ENCODE measurements at places on chromosomes 6 and 20. TPM values are rescaled to one million over a fixed set of nuclear protein-coding genes. Genes with fewer than 3 reads are reported as not detected.
A peak's percentile ranks its signal among the peaks of the same experiment; 100 is the strongest.

Gene COX4I2
- 6.9 TPM for polyA plus RNA-seq

Gene ID4
- 17.9 TPM for polyA plus RNA-seq

Gene PDYN
- polyA plus RNA-seq, result not detected

Gene ZNF165
- 3.0 TPM for polyA plus RNA-seq

Gene SYCP2L
- 1.0 TPM for polyA plus RNA-seq

DNA sequence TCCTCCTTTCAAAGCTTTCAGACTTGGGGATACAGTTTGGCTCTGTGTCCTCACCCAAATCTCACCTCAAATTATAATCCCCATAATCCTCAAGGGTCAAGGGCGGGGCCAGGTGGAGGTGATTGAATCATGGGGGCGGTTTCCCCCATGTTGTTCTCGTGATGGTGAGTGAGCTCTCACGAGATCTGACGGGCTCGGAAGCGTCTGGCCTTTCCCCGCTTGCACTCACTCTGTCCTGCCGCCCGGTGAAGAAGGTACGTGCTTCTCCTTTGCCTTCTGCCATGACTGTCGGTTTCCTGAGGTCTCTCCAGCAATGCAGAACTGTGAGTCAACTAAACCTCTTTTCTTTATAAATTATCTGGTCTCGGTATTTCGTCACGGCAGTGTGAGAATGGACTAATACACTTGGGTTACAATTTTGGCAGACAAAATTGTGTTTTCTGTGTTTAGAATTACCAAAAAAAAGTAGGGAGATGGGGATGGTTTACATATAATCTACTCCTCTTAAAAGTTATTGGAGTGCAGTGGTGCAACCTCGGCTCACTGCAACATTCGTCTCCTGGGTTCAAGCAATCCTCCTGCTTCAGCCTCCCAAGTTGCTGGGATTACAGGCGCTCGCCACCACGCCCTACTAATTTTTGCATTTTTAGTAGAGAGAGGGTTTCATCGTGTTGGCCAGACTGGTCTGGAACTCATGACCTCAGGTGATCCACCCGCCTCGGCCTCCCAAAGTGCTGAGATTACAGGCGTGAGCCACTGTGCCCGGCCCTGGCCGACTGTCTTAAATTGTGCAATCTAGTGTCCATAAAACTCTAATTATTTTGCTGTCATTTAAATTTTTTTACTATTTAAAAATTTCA, 33.6 kb upstream of the PXDC1 start:
- no peaks in the 10 kb centered on the region for H3K4me1 ChIP-seq
- H3K36me3 ChIP-seq, result no peaks in the 10 kb centered on the region
- H3K27ac ChIP-seq, result no peak overlapping the region
- no peak overlapping the region for H3K4me3 ChIP-seq

DNA sequence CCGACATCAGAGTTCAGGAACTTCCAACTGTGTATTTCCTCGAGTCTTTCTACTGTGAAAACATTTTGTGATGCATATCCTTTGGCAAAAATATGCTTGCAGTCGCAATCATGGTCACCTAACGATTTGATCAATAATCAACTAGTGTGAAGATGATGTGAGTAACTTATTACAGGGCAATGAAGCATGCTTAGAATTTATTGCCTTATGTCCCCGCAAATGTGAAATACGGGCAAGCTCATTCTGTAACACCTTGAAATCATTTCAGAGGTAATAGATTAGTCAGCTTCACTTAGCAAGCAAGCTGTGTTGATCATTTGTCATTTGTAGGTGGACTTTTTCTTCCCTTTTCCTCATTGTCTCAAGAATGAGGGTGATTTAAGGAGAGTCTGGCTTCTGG, 67.9 kb upstream of the DOK5 start:
- no peaks in the 10 kb centered on the region for H3K27me3 ChIP-seq
- DNase-seq, result no peak
- no peak overlapping the region for H3K27ac ChIP-seq
- no peaks in the 10 kb centered on the region for H3K4me1 ChIP-seq
- no peaks in the 10 kb centered on the region for H3K36me3 ChIP-seq

DNA sequence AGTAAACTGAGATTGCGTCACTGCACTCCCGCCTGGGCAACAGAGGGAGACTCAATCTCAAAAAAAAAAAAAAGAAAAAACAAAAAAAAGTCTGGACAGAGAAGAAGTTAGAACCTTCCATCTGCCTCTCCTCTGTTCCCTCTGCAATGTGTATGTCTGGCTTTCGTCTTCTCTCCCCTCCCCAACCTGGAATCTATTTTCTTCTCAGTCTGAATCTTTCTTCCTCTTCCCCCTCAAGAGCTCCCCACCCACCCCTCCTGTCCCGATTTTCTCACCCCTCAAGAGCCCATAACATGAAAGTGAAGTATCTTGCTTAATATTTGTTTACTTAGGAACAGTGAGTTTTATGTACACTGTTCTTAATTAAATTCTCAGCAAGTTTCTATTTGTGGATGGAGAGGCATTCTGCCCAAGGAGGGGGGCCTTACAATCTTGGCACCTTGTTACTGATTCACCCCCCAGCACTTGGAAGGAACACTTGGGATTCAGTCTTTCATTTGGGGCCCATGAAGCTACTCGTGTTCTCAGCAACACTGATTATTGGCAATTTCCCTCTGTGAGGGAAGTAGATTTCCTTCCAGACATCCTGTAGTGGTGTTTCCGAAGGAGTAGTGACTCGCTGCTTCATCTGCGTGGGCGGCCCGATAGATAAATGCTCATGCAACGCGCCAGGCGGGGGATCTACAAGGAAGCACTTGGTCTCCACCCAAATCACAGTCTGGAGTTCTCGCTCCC, 69.3 kb upstream of the SRSF6 start:
- no peaks in the 10 kb centered on the region for H3K36me3 ChIP-seq
- no peak for DNase-seq
- H3K4me3 ChIP-seq, result no peak overlapping the region
- H3K27ac ChIP-seq, result no peak overlapping the region
- no peaks in the 10 kb centered on the region for H3K4me1 ChIP-seq

DNA sequence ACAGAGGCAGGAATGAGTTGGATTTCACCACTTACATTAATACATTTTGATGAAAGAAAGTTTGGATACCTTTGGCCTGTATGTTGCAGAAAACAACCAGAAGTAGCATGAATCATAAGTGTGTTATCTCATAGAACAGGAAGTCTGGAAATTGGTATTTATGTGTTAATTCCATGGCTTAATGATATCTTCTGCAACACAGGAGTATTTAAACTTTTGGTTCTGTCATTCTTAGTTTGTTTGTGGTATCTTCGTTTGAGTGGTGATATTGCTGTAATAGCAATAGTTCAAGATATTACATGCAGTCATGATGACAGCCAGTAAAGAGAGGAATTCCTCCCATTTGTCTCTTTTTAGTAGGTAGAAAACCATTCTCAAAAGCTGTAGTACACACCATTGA, 177.3 kb downstream of the CDKAL1 start:
- H3K4me3 ChIP-seq, result no peak overlapping the region
- H3K27me3 ChIP-seq, result no peaks in the 10 kb centered on the region
- DNase-seq, result no peak
- no peaks in the 10 kb centered on the region for H3K36me3 ChIP-seq
- H3K27ac ChIP-seq, result no peak overlapping the region

GRCh38 chr6:140758169-140758877, 1374.4 kb upstream of the GJE1 start:
- H3K4me3 ChIP-seq, result no peak overlapping the region
- H3K36me3 ChIP-seq, result no peaks in the 10 kb centered on the region
- H3K27ac ChIP-seq, result no peak overlapping the region
- no peak for DNase-seq

DNA sequence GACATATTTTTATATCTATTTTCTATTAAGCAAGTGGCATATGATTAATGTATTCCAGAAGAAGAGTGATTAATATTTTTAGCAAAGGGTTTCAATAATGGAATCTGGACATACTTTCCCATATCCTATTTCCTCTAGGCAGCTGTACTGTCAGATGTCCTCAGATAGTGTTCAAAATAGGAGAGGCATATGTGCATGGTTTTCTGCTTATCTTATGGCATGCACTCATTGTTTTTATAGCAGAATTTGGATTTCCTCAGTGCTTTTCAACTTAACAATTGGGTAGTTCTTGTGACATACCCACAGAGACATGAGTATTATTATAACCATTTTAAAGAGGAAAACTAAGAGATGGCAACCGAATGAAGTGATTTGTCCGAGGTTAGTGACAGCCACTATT, 12.6 kb upstream of the SLC17A5 start:
- H3K36me3 ChIP-seq, result no peaks in the 10 kb centered on the region
- H3K4me3 ChIP-seq, result no peak overlapping the region
- H3K27me3 ChIP-seq, result no peaks in the 10 kb centered on the region
- no peak for DNase-seq
- H3K27ac ChIP-seq, result no peak overlapping the region

DNA sequence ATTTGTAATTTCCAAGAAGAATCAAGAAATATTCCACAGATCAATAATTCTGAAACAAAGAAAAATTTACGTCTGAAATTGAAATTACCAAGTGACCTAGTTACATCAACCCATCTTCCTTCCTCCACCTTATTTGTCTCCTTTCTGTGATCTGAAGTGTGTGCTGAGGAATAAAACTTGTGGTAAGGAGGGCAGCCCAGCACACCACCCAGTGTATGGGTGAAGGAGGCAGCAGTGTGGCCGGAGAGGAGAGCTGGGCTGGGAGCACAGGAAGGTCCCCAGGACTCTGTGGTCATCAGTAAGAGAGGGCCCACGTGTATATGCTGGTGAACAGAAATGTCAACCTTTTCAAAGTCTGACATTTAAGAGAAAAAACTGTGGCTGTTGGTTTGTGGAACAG, 11.3 kb upstream of the CCR6 start:
- H3K4me3 ChIP-seq, result no peak overlapping the region
- H3K27ac ChIP-seq, result no peak overlapping the region
- H3K36me3 ChIP-seq, result no peaks in the 10 kb centered on the region
- H3K4me1 ChIP-seq, result no peaks in the 10 kb centered on the region

DNA sequence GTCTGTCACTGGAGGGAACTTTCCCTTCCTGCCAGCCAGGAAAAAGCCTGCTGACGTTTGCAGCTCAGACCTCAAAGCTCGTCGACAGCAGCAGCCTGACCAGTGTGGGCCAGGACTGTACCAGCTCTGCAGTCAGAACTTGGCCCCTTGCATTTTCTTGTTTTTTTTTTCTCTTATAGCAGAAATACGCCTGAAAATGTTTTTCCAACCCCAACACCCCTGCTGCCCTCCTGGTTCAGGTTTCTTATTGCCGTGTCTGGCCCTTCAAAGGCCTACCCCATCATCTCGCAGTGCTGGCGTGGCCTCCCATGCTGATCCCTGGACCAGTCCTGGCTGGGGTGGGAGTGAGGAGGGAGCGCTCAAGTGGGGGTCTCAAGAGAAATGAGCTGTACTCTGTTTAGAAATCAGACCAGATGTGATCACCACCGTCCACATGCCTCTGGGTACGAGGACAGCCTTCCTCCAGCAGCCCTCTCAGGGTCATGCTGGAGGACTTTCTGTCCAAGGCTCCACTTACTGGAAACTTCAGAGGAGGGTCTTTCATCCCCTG, 169.0 kb downstream of the FOXC1 start:
- peak overlapping the region; percentile 45 for H3K27ac ChIP-seq

GRCh38 chr6:28408076-28408802, 8.7 kb upstream of the ZSCAN12 start:
- H3K4me1 ChIP-seq, result no peaks in the 10 kb centered on the region
- H3K36me3 ChIP-seq, result no peaks in the 10 kb centered on the region
- no peaks in the 10 kb centered on the region for H3K27me3 ChIP-seq
- no peak overlapping the region for H3K4me3 ChIP-seq

All from kidney (tissue), 22 donors.